ENCODE measurements at places on chromosomes 7 and 10.

GRCh38 chr7:131371411-131371810, 43.7 kb downstream of the MKLN1 start:
- DNase-seq: no peak

- no peak for DNase-seq
Measured at GRCh38 chr7:68697796-68698280, 900.4 kb upstream of the AUTS2 start.

GRCh38 chr7:150739033-150739432, 1.8 kb downstream of the GIMAP5 start:
- peak; percentile 2 for DNase-seq

- DNase-seq: no peak
Measured at GRCh38 chr10:82922755-82923154, 1047.8 kb downstream of the NRG3 start.

- DNase-seq: no peak
Measured at GRCh38 chr7:127799535-127800305, 147.7 kb downstream of the SND1 start.

DNA sequence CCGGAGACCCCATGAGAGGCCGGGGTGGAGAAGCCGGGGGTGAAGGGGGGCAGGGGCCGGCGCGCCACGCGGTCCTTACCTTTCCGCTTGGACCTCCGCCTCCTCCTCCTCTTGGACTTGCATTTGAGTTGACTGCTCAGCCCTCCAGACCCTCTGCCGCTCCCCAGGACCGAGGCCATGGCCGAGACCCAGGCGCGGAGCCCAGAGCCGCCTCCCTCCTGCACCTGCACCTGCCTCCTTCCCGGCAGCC, 428 bp downstream of the ADARB2 start:
- no peak for DNase-seq

GRCh38 chr10:1874533-1874932, 137.2 kb upstream of the ADARB2 start:
- DNase-seq: no peak

- no peak for DNase-seq
Measured at GRCh38 chr10:77946084-77946483, 19.5 kb upstream of the DLG5 start.

- no peak for DNase-seq
Measured at GRCh38 chr7:21364801-21365271, 63.0 kb upstream of the SP4 start.

GRCh38 chr10:132094581-132095234, 29.0 kb downstream of the JAKMIP3 start:
- DNase-seq: no peak

DNA sequence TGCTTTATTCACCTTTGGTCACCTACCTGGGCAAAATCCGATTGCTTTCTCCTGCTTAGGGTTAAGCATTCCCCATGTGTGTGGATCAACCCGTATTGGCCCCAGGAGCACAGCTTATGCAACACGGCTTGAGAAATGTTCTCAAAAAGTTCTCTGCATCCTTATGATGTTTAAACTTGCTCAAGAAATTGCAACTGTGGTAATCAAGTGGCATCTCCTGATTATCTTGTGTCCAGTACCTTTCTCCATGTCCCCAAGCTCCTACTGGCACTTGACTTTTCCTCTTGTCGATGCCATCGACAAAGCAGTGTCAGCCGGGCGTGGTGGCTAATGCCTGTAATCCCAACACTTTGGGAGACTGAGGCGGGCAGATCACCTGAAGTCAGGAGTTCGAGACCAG, 4.7 kb upstream of the PKD2L1 start:
- DNase-seq: no peak

- no peak for DNase-seq
Measured at GRCh38 chr7:1664711-1665548, 5.1 kb upstream of the ELFN1 start.

GRCh38 chr7:37201876-37202198, 246.8 kb downstream of the ELMO1 start:
- DNase-seq: no peak

DNA sequence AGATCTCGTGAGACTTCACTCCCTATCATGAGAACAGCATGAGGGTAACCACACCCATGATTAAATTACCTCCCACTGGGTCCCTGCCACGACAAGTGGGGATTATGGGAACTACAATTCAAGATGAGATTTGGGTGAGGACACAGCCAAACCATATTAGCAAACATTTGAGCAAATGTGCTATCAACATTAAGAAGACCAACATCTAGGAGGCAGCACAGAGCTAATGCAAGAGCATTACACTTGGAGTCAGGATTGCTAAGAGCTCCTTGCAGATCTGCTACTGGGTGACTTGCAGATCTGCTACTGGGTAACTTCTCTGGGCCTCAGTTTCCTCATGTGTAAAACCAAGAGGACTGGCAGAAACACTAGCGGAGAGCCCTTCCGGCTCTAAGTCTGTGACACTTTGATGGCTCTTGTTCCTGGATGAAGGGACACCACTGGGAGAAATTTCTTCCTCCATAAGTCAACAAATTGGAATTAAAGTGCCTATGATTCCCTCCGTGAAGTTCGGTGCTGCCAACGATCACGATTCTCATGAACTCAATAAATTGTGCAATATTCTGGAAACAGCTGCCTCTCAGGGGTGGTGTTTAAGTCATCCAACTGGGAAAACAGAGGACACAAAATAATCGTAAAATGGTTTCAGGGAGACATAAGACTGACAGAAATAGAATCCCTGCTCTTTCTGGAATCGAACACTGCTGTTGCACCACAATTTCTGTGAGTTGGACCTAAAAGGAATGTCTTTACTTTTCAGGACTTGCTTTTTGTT, 115.8 kb upstream of the ITGB1 start:
- DNase-seq: no peak

GRCh38 chr7:26195867-26196657, 4.5 kb downstream of the HNRNPA2B1 start:
- DNase-seq: no peak

DNA sequence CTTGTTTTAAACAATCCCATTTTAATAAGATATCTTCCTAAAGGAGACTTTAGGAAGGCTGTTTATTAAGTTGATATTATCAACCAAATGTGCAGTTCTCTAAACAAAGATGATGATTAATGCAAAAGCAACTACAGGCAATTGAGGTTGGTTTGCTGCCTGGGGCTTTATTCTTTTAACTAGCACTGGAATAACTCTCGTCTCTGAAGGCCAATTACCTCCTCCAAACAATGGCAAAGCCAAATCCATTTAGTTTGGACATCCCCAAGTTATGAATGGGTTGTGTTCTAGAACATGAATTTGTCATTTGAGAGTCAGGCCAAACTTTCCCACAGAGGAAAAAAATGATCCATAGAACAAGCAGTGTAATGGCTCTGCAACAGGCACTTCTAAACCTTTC, 114.1 kb downstream of the SLC16A9 start:
- DNase-seq: no peak

- no peak for DNase-seq
Measured at GRCh38 chr10:96238646-96239623, 32.4 kb downstream of the BLNK start.

DNA sequence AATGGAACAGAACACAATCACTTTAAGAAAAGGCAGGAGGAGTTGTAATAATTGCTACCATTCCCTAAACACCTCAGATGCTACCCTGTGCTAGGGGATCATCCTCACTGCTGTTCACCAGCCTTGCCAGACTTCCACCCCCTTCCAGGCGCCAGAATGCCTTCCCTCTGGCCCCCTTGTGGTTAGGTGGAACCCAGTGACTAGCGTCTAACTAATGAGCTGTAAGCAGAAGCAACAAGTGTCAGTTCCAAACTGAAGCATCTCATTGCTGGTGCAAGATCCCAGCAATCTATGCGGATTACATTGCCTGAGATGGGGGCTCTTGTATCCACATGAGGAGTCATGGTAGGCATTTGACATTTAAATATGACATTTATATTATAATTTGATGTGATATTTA, 86.6 kb downstream of the FRMD4A start:
- no peak for DNase-seq

- no peak for DNase-seq
Measured at GRCh38 chr10:73183667-73184281, 15.9 kb downstream of the FAM149B1 start.

DNA sequence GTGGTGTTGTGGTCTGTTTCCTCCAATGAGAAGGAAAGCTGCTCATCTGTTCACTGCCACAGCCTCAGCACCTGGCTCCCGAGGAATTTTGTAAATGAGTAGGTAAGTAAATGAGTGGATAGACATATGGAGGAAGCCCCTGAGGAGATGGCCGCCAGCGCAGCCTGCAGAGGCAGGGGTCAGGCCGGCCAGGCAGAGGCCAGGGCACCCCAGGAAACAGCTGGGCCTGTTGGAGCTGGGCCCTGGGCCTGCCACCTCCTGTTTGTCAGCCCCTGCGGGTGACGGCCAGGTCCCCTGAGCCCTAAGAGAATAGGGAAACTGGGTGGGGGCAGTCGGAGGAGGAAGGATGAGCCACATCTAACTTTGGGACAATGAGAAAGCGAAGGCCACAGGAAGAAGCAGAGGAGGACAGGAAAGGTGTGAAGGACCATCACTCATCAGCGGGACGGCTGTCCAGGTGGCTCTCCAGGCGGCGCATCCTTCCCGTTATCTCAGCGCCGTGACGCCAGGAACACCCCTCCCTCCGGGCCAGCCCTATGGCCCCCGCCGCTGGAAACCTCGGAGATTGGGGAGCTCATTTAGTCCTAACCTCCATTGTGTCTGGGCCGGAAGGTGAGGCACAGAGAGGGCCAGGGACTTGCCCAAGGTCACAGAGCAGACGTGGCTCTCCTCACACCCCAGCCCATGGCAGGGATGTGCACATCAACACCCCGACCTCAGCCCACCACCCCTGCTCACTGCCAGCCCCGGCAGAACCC, 142.3 kb upstream of the UNC5B start:
- DNase-seq: no peak

- DNase-seq: no peak
Measured at GRCh38 chr7:99106411-99106810, 37.5 kb downstream of the SMURF1 start.

DNA sequence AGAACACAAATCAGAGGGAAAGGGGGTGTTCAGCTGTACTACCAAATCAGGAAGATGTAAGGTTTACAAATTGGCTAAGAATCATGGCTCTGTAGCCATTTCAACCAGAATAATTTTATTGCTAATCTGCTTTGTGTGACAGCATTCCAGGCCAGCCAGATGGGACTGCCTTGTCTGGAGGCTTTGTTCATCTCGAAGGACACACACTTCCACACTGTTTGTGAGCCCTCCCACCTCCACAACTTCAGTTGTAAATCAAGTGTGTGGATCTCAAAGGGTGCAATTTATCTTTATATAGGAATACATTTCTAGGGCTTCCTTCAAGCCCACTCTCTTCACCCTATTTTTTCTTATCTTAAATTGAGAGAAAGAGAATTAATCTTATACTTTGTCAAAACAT, 6.9 kb upstream of the OIT3 start:
- DNase-seq: no peak

GRCh38 chr7:151166629-151167196, 781 bp downstream of the GBX1 start:
- no peak for DNase-seq

GRCh38 chr10:127612-128432, 7.4 kb upstream of the ZMYND11 start:
- DNase-seq: peak; percentile 84

- peak; percentile 79 for DNase-seq
Measured at GRCh38 chr10:11573497-11573896, 38.0 kb downstream of the USP6NL start.

DNA sequence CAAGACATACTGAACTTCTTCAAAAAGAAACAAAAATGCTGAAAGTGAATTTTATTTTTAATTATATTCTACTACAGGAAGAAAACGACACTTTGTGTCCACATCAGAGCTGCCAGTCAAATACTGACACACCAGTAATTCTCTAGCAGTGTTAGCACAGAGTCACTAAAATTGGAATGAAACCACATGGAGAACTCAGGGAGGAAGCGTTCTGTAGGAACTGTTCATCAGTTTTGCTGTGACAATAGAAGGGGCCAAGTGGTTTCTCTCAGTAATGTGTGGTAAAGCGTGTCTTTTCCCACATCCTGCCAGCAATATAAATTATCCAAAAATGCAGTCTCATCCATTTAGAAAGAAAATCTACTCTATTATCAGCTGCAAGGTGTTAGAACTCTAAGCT, 683.3 kb downstream of the GRM8 start:
- no peak for DNase-seq

GRCh38 chr10:79585870-79586527, 24.7 kb upstream of the SFTPA1 start:
- no peak for DNase-seq

GRCh38 chr7:108034586-108034985, 31.6 kb upstream of the LAMB1 start:
- DNase-seq: no peak

GRCh38 chr7:50718876-50719275, 63.8 kb downstream of the GRB10 start:
- no peak for DNase-seq

DNA sequence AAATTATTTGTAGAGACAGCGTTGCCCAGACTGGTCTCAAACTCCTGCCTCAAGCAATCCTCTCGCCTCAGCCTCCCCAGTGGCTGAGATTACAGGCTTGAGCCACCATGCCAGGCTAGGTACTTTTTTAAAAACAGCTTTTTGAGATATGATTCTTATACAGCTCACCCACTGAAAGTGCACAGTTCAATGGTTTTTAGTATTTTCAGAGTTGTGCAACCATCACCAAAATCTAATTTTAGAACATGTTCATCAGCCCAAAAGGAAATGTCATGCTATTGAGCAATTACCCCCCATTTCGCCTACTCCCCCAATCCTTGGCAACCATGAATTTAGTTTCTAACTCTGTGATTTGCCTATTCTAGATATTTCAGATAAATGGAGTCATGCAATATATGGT, 73.7 kb downstream of the EVX1 start:
- peak; percentile 59 for DNase-seq

DNA sequence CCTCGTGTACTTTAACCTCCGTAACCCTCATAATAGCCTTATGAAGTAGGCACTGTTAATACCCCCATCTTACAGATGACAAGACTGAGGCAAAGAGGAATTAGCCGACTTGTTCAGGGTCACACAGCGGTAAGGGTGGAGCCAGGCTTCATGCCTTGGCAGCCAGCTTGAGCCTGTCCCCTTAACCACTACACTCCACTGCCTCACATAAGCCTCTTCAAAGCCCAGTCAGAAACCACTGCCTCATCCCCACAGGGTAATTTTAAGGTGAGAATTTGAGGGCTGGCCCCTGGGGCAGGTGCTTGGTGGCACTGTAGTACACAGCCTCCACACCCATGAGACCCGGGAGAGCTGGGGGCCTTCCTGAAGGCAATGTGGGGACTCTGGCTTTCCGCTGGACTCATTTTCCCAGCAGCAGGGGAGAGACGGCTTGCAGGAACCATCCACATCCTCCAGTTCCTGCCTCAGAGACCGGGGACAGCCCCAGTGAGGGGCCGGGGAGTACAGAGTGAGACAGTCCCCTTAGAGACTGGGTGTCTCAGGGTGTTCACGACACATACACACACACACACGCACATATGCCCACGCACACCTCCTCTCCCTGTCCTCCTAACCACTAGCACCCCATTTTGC, 7.6 kb upstream of the C10orf105 start:
- DNase-seq: no peak

GRCh38 chr10:61166065-61166464, 222.1 kb upstream of the RHOBTB1 start:
- no peak for DNase-seq

All from AML-193 (cell line).